ENCODE measurements at places on chromosomes 5 and 9.

GRCh38 chr5:168874713-168875380 lies 295.7 kb upstream of the PANK3 start:
- peak; percentile 47 for DNase-seq

GRCh38 chr9:33288828-33289483 lies 1.4 kb upstream of the NFX1 start:
- DNase-seq = no peak

DNA sequence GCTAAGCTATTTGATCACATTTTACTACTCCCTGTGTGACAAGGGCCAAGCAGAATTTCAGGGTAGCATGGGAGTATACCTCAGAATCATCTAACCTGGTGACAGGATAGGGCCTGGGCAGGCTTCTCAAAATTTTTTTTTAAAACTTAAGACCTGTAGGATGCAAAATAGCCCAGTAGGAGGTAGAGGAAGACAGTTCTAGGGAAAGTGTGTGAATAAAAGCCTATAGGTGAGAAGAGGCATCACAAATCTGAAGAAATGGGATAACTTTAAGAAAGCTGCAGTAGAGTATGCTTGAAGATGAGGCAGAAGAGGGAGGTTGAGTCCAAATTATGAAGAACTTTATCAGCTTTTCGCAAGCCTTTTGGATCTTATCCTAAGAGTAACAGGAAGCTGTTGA lies 32.3 kb downstream of the CNTRL start:
- DNase-seq = no peak

GRCh38 chr9:93684806-93685543 lies 108.6 kb downstream of the PHF2 start:
- DNase-seq = no peak

GRCh38 chr5:168752416-168753190 lies 173.4 kb upstream of the PANK3 start:
- DNase-seq = no peak

GRCh38 chr5:14775857-14776256 lies 95.7 kb downstream of the ANKH start:
- DNase-seq = peak; percentile 14

DNA sequence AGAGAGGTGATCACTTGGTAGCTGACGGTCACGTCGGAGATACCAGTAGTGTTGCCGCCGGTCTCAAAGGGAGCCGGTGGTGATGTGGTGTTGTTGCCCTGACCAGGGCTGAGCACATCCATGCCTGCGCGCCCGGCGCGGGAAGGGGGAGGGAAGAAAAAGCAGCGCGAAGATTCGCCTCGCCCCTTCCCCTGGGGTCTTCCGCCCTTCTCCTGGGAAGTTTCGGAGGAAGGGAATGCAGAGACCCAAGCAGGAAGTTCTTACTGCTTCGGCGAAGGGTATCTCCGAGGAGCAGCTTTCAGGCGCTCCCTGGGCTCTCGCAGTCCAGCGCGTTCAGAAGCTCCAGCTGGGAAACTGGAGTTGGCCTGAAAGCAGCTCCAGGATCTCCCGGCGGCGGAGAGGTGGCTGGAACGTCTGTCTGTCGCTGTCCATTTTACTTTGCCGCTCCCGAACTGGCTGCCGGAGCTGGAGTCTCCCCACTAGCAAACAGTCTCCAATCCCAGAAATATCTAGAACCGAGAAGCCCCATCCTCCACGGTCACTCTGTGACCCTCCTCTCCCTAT lies 565 bp downstream of the HTR1A start:
- DNase-seq = no peak

- DNase-seq = peak; percentile 49
Observed at GRCh38 chr5:18393565-18394442, 759.5 kb downstream of the TAF11L14 start.

DNA sequence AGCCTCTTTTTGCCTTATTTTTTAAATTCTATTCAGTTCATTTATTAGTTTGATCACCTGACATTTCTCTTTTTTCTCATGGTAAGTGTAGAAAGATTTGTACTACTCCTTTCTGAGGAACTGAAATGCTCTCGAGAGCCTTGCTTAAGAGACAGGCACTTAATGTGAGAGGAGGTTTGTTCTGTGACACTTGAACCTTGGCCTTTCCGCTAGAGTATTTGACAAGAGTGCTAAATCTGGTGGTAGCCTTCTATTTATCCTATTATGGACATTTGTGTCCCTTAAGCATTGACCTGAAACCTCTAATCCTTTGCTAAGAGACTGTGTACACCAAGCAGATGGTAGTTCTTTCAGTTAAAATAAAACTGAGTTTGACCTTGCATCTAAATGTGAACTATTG lies 805.0 kb upstream of the PTPRD start:
- no peak for DNase-seq

DNA sequence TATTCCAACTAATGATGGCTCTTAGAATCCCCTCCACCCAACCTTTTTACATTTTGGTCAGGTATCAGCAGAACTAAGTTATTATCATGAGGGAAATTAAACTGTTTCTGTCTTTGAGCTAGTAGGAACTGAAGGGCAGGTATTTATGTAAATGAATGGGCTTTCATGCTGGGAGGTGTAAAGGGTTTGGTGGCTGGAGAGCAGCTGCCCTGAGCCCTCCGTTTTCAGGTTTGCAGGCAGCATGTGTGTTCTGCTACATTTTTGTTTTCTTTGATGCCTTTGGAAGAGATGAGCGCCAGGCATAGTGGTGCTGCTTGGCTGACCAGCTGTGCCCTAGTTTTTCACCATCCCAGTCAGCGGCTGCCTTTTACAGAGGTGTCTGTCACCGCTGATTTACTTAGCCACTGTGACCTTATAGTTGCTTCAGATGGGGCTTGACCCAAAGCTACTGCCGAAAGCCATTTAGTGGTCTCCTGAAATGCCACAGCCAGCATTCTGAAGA lies 231.9 kb downstream of the MAST4 start:
- no peak for DNase-seq

DNA sequence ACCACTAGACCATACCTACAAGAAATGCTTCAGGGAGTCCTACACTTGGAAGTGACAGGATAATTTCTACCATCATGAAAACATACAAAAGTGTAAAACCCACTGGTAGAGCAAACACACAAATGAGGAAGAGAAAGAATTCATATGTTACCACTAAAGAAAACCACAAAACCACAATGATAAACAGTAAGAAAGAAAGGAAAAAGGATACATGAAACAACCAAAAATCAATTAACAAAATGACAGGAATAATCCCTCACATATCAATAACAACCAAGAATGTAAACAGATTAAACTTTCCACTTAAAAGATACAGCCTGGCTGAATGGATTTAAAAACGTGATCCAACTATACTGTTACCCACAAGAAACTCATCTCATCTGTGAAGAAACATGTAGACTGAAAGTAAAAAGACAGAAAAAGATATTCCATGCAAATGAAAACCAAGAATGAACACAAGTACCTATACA lies 83.4 kb downstream of the LPAR1 start:
- no peak for DNase-seq

DNA sequence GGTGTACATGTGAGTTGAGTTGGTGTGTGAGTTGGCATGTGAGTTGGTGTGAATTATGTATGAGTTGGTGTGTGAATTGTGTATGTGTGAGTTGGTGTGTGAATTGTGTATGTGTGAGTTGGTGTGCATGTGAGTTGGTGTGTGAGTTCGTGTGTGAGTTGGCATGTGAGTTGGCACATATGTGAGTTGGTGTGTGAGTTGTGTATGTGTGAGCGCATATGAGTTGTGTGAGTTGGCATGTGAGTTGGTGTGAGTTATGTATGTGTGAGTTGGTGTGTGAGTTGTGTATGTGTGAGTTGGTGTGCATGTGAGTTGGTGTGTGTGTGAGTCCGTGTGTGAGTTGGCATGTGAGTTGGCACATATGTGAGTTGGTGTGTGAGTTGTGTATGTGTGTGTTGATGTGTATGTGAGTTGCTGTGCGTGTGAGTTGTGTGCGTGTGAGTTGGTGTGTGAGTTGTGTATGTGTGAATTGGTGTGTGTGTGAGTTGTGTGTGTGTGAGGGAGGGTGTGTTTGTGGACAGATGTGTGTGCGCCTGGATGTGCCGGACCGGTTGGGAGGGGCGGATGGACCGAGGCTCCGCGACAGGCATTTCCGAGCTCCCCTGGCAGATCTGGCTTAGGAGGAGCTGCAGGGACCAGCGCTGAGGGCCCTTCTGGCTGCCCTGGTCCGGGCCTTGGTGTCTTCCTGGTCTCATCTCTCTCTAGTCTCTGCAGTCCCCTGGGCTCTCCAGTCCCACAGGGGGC lies 162.5 kb upstream of the IER5L start:
- no peak for DNase-seq

GRCh38 chr5:133969654-133970324 lies 1.4 kb upstream of the C5orf15 start:
- DNase-seq = no peak

GRCh38 chr5:139014726-139015125 lies 139.6 kb upstream of the LRRTM2 start:
- peak; percentile 60 for DNase-seq

DNA sequence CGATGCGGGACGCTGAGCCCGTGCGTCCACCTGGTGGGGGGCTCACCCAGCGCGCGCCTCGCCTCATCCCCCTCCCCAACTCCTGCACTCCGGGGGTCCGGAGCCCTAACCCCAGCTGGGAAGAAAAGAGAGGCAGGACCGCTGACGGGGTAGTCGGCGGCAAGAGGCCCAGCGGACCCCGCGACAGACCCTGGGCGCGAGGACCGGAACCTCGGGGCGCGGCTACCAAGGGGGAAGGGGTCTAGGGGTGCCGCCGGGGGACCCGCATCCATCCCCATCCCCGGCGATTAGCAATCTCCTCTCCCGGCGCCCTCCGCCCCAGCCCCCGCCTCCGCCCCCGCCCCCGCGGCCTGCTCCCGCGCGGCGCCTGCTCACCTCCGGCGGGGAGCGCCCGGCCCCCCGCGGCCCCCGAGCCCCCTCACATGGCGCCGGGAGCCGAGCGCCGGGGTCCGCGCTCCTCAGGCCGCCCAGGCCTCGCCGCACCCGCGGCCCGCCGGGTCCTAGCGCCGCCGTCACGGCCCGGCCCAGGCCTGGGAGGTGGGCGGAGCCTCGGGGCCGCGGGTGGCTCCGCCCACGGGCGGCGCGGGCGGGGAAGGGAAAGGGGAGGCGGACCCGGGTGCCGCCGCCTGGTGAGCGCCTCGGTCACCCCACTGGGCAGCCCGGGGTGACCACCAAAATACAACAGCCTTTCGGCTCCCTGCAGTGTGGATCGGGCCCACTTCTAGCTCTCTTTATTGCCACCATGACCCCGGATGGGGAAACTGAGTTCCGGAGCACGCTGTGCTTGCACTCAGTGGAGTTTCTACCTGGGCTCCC lies at the start of gene ST6GALNAC6:
ST6GALNAC6 (minus strand) TSS at position 476 of the 816 bp plus-strand sequence. CDS start 1,622 bp downstream, outside the sequence.
- peak; percentile 77 for DNase-seq

GRCh38 chr5:90747175-90747574 lies 188.6 kb downstream of the ADGRV1 start:
- peak; percentile 49 for DNase-seq

GRCh38 chr5:110957934-110958333 lies 113.6 kb upstream of the TSLP start:
- DNase-seq = peak; percentile 48

DNA sequence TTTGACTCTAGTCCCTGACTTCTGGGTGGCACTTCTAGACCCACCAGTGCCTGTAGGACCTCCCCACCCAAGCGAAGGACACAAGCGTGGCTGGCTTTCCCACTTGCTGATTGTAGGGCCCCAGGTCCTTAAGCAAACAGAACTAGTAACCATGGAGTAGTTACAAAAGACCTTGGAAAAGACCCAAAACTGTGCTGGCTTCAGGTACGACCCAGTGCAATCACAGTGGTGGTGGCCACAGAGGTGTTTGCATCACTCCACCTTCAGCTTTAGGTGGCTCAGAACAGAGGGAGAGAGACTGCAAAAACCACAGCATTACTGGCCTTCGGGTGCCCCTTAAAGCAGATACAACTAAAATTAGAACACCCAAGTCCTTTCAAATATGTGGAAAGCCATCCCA lies 52.9 kb downstream of the SLCO4C1 start:
- no peak for DNase-seq

GRCh38 chr9:82054264-82055015 lies 65.9 kb downstream of the SPATA31D1 start:
- no peak for DNase-seq

- no peak for DNase-seq
Observed at GRCh38 chr5:171525085-171525484, 105.6 kb downstream of the FGF18 start.

- no peak for DNase-seq
Observed at GRCh38 chr5:118293378-118293777, 695.0 kb downstream of the DTWD2 start.

DNA sequence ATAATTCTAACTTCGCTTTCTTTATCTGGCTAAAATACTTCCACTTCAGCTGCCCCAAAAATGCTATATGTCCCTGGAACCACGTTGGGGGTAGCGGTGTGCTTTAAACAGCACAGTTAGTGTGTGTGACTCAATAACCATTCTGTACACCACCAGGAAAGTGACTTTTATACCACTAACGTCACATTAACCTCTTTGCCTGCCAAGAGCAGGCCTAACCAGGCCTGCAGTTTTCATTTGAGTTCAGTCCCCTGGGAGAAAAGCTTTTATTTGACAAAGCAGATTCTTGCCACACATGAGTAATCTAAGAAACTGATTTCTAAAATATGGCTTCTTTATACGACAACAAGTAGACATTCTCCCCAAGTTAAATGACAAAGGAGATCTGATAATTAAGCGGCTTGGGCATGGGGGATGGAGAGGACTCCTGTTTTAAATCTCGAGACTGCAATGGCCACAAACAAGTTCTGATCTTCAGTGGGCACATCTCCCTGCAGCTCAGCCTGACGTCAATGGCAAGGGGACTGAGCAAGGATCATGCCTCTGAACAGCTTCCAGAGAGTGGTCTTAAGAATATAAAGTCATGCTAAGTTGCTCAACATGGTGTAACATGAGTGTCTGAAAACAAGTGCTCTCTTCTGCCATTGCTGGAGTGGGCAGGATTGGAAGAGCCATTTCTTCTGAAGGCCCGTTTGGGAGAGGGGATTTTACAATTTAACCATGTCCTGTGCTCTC lies 91.8 kb downstream of the GLIS3 start:
- peak; percentile 86 for DNase-seq

GRCh38 chr9:114172981-114173833 lies 17.9 kb downstream of the COL27A1 start:
- peak; percentile 77 for DNase-seq

GRCh38 chr9:5493679-5494511 lies 16.4 kb upstream of the PDCD1LG2 start:
- DNase-seq = peak; percentile 94

- no peak for DNase-seq
Observed at GRCh38 chr5:107023732-107024131, 647.0 kb downstream of the EFNA5 start.

- no peak for DNase-seq
Observed at GRCh38 chr5:82255844-82256243, 22.3 kb downstream of the RPS23 start.

GRCh38 chr5:54194318-54194717 lies 116.1 kb downstream of the ARL15 start:
- DNase-seq = no peak

GRCh38 chr5:92409134-92409533 lies 1026.0 kb upstream of the ARRDC3 start:
- DNase-seq = no peak

GRCh38 chr5:175021841-175022625 lies 297.7 kb downstream of the MSX2 start:
- DNase-seq = no peak

- DNase-seq = no peak
Observed at GRCh38 chr5:59770953-59771352, 122.6 kb downstream of the PDE4D start.

GRCh38 chr5:132657676-132658380 lies at the start of gene IL13:
Gene IL13, plus strand, starts transcription at chr5:132658173. Its CDS starts 14 bp downstream, at chr5:132658187.
- DNase-seq = no peak

GRCh38 chr5:134026521-134027287 lies 21.9 kb upstream of the VDAC1 start:
- DNase-seq = peak; percentile 51

GRCh38 chr9:89060790-89061189 lies 69.5 kb downstream of the S1PR3 start:
- no peak for DNase-seq
